AG08396 (cell line): ENCODE measurements at places on chromosomes 13 and 19.

DNA sequence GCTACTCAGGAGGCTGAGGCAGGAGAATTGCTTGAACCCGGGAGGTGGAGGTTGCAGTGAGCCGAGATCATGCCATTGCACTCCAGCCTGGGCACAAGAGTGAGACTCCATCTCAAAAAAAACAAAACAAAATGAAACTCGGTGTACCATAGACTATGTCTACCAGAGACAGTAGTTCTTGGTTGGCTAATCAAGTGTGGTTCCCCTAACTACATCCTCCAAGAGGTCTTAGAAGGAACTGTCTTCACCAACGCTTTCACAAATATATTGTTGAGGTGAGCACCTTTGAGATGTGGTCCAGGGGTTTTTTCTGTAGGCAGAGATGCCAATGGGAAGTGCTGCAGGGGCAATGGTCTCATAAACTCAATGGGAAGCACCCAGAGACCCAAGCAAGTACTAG, 48.0 kb downstream of the RFC3 start:
- DNase-seq, result no peak

DNA sequence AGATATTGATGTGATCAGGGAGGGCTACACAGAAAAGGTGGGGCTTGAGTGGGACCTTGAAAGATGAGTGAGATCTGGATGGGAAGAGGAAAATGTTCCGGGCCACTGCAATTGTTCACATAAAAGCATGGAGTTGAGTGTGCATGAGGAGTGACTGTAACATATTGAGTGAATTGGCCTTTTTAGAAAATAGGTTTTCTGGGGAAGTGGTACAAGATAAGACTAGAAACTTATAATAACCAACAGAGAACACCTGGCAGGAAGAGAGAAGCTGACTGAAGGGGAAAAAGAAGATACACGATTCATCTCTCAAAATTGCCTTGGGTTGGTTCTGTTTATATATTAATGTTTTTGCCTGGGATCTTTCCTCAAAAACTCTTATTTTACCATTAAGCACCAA, 32.2 kb downstream of the SLC10A2 start:
- no peak for DNase-seq

DNA sequence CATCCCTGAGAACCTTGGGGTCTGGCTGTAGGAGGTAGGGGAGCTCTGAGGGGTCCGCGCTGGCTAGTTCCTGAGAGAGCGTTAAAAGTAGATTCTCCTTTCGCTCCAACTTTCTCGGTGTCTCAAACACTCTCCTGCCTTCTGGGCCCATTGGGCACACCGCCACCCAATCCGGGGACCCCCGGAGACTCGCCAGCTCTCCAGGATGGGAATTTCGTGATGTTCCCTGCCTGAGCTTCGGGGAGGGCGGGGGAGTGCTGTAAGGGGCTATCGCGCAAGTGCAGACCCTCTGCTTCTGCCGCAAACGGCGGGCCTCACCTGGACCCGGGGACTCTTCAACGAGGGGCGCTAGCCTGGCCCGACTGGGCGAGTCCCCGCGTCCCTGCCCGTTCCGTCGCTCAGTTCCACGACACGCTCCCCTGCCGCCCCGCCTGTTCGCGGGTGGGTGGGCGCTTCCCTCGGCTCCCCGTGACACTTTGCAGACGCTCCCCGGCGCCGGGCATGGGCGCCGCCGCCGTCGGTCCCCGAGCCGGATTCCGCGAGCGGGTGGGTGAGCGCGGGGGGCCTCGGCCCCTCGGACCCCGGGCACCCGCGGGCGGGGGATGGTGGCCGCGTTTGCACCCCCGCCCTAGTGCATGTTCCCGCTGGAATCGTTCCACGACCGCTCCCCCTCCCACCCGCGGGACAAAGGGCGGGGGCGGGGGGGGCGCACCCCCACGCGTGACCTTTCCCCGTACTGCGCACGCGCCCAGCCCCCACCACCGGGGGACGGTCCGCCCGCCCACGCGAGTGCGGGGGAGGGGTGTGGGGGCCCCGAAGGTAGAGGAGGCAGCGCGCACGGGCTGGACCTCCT, at the start of gene CCDC106:
Gene CCDC106 (plus strand): TSS at position 481 of the 853 bp plus-strand sequence. CDS start 835 bp downstream, outside the sequence.
- peak; percentile 72 for DNase-seq

GRCh38 chr19:47863514-47863936, 4.5 kb downstream of the TPRX2 start:
- DNase-seq, result peak; percentile 93

- no peak for DNase-seq
Measured at GRCh38 chr13:110652231-110652730, 36.9 kb downstream of the NAXD start.

DNA sequence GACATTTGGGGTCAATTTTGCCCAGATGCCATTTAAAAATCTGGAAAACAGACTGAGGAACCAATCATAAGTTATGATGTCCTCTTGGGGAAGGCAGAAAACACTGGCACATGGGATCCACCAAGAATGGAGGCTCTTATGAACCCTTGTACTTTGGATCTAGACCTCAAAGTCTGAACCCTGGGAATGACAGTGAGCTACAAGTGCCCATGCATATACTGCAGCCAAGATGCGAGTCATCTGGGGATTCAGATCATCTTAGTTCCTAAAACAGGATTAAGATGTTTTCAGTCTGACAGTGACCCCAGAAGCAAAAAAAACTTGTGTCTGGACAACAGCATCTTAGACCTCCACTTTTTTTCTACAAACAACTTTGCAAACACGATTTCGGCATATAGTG, 100.2 kb upstream of the SIAH3 start:
- DNase-seq, result no peak

GRCh38 chr19:51903192-51903591, 1.6 kb downstream of the ZNF649 start:
- no peak for DNase-seq

- no peak for DNase-seq
Measured at GRCh38 chr19:7942981-7943443, 454 bp downstream of the TIMM44 start.

- no peak for DNase-seq
Measured at GRCh38 chr19:10708291-10708690, 7.1 kb downstream of the QTRT1 start.

GRCh38 chr13:102236830-102237229, 165.0 kb downstream of the FGF14 start:
- no peak for DNase-seq

GRCh38 chr19:45439569-45440258, 16.0 kb upstream of the ERCC1 start:
- DNase-seq, result peak; percentile 86

DNA sequence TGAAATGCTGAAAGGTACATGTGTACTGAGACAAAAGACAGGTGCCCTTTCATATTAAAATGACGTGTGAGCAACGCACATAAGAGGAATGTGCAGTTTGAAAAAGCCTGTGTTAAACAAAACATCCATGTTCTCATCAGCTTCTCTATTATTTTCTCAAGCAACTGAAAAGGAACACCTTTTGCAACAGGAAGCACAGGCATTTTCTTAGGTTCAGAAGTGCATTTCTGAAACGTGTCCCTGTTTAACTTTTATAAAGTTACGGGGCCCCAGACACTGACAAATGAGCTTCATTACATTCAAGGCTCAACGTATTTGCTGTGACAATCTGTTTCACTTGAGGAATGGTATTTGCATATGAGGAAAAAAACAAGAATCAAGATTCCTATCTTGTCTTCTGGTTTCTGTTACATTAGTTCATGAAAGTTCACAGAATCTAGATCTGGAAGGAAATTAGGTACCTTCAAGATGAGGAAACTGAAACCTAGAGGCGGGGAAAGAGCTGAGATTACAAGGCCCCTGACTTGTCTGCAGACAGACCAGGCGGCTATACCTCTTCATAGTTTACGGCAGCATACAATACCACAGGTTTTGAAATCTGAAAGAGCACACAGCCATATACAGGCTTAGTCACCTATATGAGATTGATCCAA, 431.7 kb downstream of the KLF12 start:
- no peak for DNase-seq

DNA sequence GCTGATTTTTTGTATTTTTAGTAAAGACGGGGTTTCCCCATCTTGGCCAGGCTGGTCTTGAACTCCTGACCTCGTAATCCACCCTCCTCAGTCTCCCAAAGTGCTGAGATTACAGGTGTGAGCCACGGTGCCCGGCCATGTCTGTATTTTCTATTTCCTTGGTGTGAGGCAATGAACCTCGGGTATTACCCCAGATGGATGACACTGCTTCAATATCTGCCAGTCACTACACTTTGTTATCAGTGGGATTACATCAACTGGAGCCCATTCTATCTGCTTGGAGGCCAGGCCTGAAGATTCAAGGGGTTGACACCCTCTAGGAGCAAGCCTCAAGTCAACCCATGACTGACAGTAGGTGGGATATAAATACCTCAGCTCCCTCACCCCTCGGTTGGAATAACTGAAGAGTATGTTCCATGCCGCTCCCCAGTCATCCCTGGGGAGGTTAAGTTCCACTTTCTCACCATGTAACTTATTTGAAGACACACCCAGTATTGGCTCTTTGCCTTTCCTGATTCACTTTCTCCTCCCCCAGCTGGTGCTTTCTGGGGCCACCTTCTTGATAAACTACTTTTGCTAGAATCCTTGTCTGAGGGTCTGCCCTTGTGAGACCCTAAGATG, 992 bp upstream of the ADGRE1 start:
- DNase-seq, result no peak

GRCh38 chr13:33207615-33207961, 78.0 kb downstream of the STARD13 start:
- peak; percentile 46 for DNase-seq

DNA sequence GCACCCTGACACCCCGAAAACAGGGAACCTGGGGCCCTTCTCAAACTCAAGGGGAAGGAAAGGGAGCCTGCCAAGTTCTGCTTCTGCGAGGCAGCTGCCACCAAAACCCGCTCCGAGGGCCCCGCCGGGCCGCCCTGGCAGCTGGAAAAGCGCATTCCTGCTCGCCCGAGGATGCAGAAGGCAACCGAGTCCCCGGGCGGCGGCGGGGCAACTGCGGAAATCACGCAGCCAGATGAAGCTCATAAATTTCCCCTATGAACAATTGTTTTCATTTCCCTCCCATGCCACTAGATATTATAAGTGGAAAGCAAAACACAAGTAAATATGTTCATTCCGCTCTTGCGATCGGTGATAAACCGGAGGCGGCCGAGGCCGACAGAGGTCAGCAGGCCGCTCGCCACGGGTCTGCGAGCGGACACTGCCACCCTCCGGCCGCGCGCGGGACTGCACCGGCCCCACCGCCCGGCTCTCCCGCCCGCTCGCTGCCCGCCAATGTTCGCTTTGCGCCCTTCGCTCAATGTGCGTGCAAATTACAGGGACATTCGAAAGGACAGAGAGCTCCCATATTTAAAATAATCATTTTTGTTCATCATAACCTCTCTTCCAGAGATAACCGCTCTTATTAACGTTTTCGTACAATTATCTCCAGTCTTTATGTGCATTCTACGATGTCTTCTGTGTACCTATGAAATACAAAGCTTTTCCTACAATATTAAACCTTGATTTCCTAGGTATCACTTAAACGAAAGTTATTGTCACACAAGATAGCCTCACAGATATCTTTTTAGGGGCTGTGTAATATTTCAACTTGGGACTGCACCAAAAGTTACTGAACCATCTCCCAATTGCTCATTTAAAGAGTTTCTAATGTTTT, 120.8 kb upstream of the ZNF507 start:
- DNase-seq, result peak; percentile 90

DNA sequence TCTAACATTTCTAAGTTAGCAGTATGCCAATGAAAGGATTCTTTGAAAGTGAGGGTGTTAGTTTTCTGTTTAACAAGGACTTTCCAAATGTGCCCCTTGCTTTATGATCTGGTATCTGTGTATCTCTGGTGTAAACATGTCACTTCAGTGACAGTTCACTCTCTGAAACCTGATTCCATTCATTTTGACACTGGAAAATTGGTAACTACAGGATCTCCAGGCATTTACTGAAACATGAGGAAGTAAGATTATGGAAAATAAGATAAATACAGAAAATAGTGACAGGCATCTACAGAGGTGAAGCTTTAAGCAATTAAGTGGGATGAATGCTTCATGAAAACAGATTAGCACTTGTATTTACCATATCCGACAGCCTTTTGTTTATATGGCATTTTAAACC, 101.6 kb upstream of the MYO16 start:
- DNase-seq, result no peak

GRCh38 chr13:64510747-64511146, 2719.4 kb downstream of the PCDH9 start:
- DNase-seq, result no peak

GRCh38 chr13:45063261-45063860, 56.9 kb upstream of the GTF2F2 start:
- DNase-seq, result peak; percentile 12

DNA sequence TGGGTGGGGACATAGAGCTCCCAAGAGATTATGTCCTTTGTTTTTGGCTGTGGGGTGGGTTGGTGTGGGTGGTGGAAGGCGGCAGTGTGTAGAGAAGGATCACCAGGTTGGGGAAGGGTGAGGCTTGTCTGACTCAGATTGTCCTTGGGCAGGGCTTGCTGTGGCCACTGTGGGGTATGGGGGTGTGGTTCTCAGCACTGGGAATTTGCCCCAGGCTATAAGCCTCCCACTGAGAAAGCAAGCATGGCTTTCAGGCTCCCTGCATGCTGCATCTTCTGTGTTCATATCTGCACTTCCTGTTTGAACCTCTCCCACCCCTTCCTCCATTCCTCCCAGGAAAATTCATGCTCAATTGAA, 34.9 kb downstream of the DNAJC15 start:
- DNase-seq, result peak; percentile 25

DNA sequence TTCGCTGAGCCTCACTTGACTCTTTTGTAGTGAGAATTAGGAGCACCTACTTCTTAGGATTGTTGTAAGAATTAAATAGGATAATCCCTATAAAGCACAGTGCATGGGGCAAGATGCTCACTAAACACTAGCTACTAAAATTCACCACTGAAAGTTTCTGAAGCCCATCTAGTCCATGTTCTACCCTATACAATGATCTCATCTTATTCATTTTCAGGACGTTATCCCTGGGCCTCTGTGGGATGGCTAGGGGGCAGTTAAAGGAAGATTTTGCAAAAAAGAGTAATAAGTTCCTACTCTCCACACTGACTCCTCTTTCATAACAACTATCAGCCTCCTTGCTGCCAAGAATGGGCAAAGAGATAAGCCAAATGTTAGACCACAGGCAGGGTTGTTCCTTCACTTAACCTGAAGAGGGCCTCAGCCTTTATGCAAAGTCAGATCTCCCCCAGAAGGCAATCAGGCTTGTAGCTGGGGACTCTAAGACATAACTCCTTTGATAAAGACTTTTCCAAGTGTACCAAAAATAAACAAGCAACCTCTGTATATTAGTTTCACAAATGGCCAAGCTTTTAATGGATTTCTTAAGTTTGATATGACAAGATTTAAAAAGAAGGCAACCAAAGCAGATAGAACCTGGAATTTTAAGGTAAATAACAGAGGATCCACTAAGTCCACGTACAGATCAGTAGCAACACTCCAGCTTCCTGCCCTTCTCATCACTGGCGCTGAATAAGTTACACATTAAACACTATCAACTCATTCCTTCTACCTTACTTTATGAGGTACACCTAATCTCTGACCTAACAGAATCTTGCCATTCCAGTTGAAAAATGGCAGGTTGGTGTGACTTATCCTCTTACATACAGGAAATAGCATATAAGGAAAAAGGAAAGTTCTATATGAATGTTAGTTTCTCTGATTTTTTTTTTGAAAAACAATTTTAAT, 44.4 kb downstream of the ELF1 start:
- DNase-seq, result peak; percentile 43
